ENCODE measurements at places on chromosomes 7 and 10.

DNA sequence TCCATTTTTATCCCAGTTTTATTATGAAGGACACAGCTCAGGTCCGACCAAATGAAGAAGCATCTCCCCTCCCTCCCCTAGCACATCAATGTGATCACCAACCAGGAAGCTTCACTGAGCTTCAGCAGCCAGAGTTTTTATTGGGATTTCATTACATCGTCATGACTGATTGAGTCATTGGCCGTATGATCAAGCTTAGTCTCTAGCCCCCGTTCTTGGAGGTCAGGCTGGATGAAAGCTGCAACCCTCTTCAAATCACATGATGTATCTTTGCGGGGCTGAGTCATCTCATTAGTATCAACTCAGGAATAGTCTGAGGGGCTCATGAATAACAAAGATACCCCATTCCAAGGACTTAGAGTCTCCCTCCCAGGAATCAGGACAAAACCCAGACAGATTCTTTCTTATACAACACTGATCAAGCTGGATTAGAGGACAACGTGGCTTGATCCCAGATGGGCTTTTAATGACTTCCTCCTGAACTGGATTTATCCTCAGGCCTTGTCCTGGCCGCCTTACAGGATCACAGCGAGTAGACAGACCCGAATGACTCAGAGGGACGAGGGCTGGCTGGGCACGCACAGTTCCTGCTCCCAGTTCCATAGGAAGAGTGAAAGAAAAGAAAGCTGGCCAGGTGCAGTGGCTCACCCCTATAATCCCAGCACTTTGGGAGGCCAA lies 14.5 kb downstream of the LIMK1 start:
- DNase-seq, result no peak

- DNase-seq, result no peak
These were observed 182.0 kb downstream of the RPS24 start for GRCh38 chr10:78215645-78216044.

DNA sequence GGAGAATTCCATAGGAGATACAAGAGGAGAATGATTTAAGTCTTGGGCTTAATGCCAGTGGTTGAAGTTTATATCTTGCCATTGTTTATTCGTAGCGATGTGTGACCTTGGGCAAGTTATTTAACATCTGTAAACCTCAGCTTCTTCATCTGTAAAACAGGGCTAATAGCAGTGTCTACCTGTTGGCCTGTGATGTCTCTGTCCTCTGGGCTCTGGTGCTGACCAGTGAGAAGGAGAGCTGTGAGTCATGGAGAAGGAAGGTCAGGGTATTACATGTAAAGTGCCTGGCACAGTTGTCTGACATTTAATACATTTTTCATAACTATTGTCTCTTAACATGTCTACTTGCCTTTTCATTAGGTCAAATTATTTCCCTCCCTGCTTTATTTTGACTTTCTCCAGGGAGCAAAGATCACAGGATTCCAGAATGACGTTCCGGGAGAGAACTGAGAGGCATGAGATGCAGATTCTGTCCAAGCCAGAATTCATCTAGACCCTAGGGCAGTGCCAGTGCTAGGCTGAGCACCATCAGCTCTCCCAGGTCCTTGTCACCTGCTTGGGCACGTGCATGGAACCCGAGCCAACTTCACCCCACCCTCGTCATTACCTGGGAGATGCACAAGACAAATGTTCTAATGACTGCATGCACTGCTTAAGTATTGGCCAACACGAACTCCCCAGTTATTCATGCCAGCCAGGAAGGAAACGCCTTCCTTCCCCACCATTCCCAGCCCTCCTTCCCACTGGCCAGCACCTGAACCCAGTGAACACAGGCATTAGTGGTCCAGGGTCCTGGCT lies 187.9 kb downstream of the DPY19L1 start:
- DNase-seq, result no peak

- DNase-seq, result no peak
These were observed 961.8 kb upstream of the CELF2 start for GRCh38 chr10:10055656-10056442.

GRCh38 chr10:132270721-132271457 lies 36.9 kb downstream of the STK32C start:
- no peak for DNase-seq

GRCh38 chr10:89652806-89653370 lies 7.8 kb upstream of the PANK1 start:
- no peak for DNase-seq

- DNase-seq, result no peak
These were observed 146.1 kb downstream of the VPS50 start for GRCh38 chr7:93378131-93378760.

DNA sequence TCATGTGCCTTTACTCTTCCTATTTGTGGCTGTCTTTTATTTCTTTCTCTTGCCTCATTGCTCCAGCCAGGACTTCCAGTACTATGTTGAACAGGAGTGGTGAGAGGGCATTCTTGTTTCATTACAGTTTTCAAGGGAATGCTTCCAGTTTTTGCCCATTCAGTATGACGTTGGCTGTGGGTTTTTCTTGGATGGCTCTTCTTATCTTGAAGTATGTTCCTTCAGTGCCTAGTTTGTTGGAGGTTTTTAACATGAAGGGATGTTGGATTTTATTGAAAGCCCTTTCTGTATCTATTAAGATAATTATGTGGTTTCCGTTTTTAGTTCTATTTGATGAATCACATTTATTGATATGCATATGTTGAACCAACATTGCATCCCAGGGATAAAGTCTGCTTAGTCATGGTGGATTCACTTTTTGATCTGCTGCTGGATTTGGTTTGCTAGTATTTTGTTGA lies 96.8 kb downstream of the GLCCI1 start:
- DNase-seq, result no peak

DNA sequence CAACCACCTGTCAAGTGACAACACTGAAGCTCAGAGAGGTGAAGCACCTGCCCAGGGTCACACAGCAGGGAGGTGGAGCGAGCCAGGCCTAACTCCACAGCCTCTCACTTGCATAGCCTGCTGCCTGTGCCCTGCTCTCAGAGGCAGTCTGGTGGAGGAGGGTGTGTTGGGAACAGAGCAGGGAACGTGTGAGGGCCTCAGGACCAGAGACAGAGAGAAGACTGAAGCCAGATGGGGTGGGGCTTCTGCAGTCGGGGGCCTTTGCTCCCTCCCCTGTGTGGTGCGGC lies 114.0 kb downstream of the PTPN20 start:
- no peak for DNase-seq

- DNase-seq, result no peak
These were observed 19.1 kb downstream of the WDR86 start for GRCh38 chr7:151390598-151391357.

GRCh38 chr7:104550362-104550761 lies 222.0 kb downstream of the LHFPL3 start:
- DNase-seq, result no peak

GRCh38 chr7:23293500-23294073 lies 5.6 kb upstream of the MALSU1 start:
- no peak for DNase-seq

DNA sequence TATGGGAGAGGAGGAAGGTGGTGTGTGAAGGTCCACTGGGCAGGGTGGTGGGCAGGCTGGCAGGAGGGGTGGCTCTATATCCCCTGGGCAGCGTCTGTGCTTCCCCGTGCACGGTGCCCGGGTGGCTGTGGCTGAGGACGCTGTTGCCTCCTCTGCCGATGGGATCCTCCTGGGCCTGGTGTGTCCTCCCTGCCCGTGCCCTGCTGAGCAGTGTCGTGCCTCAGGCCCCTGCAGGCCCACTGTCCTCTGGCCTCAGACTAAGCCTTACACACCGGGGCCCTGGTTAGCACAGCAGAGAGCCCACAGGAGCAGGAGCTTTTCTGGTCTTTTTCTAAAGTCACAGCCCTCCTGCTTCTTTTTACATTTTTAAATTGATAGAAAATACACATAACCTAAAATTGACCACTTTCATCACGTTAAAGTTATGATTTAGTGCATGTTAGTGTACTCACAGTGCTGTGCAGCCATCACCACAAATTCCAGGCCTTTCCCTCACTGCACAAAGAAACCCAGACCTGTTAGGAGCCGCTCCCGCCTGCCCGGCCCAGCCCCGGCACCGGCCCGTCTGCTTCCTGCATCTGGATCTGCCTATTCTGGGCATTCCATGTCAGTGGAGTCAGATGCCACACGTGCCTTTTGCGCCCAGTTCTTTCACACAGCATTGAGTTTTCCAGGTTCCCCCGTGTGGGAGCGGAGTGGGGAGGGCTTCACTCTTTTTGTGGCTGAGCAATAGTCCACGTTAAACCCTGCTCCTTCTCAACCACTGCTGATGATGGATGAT lies 19.4 kb downstream of the PFKFB3 start:
- no peak for DNase-seq

DNA sequence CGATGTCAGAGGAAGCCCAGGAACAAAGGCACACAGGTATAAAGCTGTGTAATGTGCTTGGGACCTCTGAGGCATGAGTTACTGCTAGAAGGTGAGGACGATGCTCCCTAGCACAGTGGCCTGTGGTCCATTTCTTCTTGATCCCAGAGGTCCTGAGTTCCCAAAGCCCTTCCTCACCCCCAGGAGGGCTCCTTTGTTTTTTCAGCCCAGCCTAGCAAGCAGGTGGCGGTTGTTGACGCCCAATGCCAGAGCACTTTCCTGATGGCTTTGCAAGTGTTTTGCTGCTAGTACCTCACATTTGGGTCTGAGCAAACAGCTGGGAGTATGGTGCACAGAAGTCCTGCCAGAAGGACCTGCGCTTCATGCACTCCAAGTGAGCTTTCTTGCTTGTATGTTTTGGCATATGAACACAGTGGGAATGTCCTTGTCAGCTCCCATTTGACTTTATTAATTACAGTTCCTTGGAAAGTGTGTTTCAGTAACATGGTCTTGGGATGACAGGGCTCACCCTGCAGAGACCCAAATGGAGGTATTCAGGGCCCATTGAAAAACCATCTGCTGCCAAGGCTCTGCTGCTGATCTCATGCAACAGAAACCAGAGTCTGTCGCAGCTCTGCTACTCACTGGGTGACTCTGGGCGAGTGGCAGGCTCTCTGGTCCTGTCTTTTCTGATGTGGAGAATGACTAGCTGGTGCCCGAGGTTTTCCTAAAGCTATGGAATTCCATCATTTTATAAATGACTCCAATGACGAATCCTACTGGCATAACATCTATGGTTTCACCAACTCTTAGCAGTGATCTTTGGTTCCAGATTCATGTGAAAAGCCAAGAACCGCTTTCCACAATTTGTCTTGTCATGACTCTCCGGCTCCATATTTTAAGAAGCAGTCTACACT lies 134.9 kb downstream of the ARID5B start:
- DNase-seq, result no peak

DNA sequence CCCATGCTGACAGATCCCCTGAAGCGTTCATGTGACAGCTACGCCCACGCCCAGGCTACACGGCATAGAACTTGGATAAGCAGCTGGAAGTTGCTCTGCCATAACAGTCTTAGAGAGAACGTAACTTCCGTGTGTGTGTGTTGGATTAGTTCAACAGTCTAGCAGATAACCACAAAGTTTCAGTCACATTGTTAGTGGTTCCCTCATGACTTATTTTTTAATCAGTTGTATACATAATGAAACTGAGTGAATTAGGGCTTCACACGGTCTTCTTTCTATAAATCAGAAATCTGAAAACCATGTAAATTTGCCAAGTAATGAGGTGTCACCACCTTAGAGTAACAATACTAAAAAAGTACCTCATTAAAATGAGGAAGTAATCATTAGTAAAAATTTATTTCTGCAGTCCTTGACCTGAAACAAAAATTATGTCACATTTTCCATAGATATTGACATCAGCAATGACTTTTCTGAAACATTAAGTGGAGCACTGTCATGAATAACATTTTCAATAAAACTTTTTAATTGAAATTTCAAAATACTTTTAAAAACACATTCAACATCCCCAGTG lies 21.7 kb upstream of the MACC1 start:
- DNase-seq, result no peak

DNA sequence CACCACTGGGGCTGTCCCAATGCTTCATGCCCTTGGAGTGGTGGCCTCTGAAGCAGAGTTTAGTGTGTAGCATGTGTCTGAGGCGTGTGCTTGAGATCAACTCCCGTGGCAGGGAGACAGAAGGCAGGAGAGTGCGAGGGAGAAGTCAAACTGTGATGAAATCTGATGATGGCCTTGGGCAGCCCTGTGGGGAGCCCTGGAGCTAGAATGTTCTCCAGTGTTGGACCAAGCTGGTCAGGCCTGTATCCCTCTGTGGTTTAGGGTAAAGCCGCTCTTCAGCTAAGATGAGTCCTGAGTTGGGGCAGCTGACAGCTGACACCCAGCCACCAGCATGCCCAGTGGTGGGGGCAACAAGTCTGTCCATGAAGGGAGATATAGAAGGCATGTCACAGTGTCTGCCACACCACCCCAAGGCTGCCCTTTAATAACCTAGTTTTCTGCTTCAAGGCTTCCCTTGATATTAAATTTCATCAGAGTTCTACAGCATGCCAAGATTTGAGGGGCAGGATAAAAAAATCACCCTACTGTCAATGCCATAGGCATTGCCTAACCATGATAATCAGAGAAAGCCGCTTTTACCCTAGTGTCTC lies 170.5 kb upstream of the SVIL start:
- no peak for DNase-seq

GRCh38 chr7:156919132-156919713 lies 26.2 kb upstream of the LMBR1 start:
- DNase-seq, result no peak

GRCh38 chr7:46369933-46370654 lies 449.0 kb upstream of the IGFBP3 start:
- DNase-seq, result no peak

DNA sequence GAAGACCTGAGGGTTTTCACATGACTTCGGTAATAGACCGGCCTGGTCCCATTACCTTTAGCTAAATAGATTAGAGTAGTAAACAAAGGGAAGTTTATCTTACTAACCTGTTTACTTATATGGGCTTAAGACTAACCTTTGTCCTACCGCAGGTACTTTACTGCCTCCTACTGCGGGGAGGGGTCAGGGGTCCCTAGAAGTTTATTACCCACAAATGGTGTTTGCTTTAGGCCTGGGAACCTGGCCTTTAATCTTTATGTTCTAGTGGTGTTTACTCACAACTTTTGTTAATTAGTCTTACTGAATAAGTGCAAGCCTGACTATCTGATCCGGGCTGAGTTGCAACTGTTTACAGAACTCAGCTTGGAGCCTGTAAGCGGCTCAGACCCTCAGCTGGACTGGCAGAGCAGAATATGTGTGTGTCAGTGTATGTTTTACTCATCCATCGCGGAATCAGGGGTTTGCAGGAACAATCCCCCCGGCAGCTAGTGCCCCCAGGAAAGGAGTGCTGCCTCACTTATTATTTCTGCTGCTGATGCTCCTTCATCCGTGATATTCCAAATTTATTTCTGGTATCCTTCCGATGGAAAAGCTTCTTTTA lies 578.9 kb upstream of the SEMA3D start:
- DNase-seq, result no peak

DNA sequence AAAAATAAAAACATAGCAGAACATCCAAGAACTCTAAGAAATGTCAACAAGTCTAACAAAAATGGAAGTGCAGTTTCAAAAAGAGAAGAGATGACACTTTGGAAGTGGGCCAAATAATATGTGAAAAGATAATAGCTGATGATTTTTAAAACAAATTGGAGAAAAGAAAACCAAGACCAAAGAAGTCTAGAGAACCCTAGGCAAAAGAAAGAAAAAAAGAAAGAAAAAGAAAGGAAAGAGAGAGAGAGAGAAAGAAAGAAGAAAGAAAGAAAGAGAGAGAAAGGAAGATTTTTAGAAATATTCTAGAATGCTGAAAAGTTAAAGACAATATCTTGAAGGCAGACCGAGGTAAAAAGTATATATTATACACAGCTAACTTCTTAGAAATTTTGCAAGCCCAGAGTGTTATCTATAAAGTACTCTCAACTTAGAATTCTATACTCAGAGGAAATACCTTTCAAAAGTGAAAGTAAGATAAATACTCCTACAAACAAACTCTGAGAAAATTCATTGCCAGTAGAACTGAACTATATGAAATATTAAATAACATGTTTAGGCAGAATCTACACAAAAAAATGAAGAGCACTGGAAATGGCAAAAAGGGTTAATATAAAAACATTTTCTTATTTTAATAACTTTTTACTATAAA lies 138.7 kb upstream of the SMIM30 start:
- DNase-seq, result no peak

Data from esophagus squamous epithelium (tissue), 5 donors.